ENCODE measurements at places on chromosomes 1 and 21.
A peak's percentile ranks its signal among the peaks of the same experiment; 100 is the strongest.

- no peak for DNase-seq
Measured at GRCh38 chr1:68767941-68768340, 271.1 kb upstream of the DEPDC1 start.

DNA sequence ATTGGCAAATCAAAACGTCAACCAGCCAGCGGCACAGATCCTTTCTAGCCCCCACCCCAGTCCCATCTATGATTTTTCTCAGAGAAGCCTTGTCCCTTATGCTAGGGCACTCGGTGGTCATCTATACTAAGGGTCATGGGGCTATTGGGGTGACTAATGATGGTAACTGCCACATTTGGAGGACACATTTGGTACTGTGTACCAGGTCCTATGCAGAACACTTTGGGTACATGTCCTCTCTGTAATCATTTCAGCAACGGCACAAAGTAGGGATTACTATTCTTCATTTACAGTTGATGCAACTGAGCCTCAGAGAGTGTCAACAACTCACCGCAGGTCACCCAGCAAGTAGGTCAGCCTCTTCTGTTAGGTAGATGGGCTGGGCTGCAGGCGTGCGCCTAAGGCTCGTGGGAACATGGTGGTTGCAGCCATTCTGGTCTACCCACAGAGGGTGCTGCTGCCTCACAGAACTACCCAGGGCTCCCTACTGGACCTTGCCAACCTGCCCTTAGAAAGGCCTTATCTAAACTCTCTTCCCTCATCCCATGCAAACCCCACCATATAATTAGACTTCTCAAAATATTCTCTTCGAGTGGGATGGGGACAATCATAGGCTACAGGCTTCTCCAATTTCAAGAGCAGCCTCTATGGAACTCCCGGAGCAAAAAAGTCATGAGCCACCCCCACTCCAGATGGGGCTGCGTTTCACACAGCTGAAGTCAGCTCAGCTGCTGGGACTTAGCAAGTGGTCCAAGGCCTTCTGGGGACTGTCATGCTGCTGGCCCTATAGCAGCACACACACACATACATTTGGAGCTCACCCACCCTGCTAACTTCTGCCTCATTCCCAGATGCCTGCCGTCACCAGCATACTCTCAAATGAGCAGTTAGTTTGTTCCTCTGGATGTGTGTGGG, 5.8 kb upstream of the SDHB start:
- peak; percentile 87 for DNase-seq

DNA sequence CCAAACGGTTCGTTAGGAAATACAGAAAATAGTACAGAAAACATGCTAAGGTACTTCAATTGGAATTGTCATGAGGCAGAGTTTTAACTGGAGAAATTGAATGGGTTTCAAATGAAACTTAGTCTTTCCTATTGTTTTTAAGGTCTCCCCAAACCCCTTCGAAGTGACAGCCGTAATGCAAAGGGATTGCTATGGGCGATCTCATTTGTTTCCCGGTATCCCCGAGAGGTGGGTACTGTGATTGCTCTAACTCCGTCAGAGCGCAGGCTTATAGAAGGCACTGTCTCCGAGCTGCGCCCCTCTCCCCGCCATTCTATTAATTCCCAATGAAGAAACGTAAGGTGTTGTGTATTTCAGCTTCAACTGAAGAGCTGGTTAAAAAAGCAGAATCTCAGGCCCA, 22.0 kb upstream of the RNF187 start:
- no peak for DNase-seq

GRCh38 chr1:56129837-56130236, 449.5 kb downstream of the PLPP3 start:
- no peak for DNase-seq

GRCh38 chr1:165354739-165355138, 1.8 kb downstream of the LMX1A start:
- no peak for DNase-seq

DNA sequence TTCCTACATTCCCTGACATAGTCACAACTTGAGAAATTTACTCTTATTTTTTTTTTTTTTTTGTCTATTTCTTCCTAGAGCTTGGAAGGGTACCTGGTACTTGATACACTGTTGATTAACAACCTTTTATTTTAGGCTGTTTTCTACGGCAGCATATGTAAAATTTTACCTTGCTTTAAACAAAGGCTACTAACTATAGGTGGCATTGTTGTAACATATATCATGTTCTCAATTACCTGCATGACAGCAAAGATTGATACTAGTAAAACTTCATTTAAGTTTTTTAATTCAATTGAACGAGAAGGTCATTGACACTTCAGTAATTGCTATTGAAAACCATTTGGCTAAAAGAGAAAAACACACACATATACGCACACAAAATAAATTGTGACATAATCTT, 238.3 kb upstream of the ESRRG start:
- no peak for DNase-seq

- DNase-seq: peak; percentile 51
Measured at GRCh38 chr1:67429528-67430357, 459 bp downstream of the SERBP1 start.
